CD4-positive, alpha-beta memory T cell (primary cell): ENCODE measurements at places on chromosomes 13 and 19.

- DNase-seq, result no peak
Measured at GRCh38 chr13:87661471-87661870, 9.7 kb upstream of the SLITRK5 start.

GRCh38 chr13:46552889-46553520 lies at the start of gene LRCH1:
TSS of gene LRCH1 (plus strand) at chr13:46553170. CDS start at chr13:46553397, 227 bp downstream.
- peak; percentile 81 for DNase-seq

DNA sequence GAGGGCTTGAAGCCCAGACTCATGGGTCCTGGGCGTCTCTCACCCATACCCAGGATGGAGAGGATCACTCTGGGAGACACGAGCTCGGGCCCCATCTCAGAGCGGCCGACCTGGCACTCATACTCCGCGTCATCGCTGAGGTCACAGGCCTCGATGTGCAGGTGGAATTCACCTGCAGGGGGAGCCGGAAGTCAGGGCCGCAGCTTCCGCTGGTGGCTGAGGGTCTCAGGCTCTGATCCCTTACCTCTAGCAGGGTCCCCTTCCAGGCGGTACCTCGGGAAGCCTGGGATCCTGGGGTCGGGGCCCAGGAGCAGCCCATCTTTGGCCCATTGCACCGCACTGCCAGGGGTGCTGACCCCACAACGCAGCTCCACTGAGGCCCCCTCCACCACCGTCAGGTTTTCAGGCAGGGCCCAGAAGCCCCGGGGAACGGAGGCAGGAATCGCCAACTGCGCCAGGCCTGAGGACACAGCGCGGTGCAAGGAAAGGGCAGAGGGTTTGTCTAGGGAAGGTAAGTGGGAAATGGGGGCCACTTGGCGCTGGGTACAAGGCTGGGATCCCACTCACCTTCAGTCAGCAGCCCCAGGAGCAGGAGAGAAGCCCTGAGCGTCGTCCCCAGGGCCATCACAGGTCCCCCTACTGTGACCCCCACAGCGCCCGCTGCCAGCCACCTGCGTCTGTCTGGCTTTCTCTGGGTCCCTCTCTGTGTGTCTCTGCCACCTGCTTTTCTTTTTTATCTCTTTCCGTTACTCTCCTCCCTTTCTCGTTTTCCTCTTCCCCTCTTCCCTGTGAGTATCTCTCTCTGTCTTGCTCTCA lies 883 bp downstream of the NPHS1 start:
- DNase-seq, result no peak

DNA sequence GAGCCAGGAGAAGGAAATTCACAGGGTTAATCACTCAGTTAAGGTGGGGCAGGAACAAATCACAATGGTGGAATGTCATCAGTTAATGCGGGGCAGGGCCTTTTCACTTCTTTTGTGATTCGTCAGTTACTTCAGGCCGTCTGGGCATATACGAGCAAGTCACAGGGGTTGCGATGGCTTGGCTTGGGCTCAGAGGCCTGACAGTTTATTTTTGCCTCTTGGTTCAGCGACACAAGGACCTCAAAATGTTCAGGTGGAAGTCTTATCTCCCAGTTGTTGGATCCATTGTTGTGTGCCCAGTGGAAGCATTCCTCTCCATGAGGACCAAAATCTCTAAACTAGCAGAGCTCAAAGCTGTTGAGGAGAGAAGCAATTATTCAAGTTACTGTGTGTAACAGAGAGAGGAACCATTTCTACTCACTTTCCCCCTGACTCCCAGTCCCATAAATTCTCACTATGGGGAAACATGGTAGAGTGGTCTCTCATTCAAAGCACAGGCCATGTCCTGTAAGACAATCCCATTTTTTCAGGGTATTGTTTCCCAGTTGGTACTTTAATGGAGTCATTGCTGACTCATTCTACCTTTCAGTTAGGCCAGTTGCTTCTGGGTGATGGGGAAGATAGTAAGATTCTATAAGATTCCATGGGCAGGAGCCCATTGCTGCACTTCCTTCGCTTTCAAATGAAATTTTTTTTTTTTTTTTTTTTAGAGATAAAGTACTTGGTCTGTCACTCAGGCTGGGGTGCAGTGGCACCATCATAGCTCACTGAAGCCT lies 8.8 kb upstream of the COX7A1 start:
- no peak for DNase-seq

- DNase-seq, result no peak
Measured at GRCh38 chr19:57615346-57615745, 1.3 kb downstream of the ZNF134 start.

DNA sequence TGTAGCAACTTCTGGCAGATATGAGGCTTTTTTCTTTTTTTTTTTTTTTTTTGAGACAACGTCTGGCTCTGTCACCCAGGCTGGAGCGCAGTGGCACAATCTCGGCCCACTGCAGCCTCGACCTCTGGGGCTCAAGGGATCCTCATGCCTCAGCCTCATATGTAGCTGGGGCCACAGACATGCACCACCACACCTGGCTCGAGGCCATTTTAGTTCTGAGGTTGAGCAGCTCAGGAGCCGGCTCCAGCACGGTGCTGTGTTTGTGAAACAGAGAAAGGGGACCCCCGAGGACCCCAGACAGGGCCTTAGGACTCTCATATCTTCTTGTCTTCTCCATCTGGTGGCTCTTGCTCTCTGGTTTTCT lies 3.4 kb upstream of the FLT3LG start:
- DNase-seq, result no peak

GRCh38 chr13:21683034-21683733 lies 12.3 kb downstream of the FGF9 start:
- no peak for DNase-seq

GRCh38 chr13:107642831-107643230 lies 572.5 kb downstream of the LIG4 start:
- no peak for DNase-seq
